ENCODE measurements at places on chromosomes 16 and 17.

GRCh38 chr16:68948230-68948910 is 105.0 kb downstream of the TANGO6 start:
- DNase-seq = no peak

DNA sequence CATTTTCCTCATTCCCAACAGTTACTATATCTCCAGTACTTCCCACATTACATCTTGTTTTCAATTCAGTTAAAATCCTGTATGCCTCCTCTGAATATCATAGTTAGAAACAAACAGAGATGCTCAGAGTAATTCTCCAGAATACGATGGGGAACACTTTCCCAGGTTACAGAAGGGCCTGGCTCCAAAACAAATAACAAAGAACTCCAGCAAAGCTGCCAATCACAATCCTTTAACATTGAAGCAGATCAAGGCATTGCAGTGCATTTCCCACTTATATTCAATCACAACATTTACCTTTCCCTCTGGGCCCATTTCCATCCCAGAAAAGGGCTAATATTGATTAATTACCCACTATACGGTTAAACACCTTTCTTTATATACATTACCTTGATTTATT is 29.4 kb upstream of the PMFBP1 start:
- DNase-seq = no peak

- no peak for DNase-seq
Observed at GRCh38 chr17:77513045-77513444, 372.3 kb downstream of the SEC14L1 start.

- DNase-seq = no peak
Observed at GRCh38 chr17:61221181-61221580, 178.5 kb upstream of the TBX2 start.

DNA sequence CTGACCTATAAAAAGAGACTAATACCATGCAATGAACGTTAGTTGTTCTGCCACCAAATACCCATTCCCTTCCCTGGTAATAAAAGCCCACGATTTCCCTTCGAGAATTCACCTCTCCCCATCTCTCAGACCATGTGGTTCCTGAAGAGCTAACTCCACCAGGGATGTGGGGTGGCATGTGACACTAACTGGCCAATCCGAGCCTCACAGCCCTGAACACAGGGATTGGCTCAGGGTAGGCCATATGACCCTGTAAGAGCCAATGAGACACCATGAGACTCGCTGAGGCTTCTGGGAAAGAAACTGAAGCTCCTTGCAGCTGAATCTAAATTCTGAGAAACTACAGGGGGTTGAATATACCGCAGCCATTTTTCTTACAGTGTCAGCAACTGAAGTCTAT is 21.1 kb downstream of the HELZ start:
- no peak for DNase-seq

GRCh38 chr16:47713225-47713595 is 252.1 kb downstream of the PHKB start:
- DNase-seq = no peak

GRCh38 chr17:22669721-22670120 is 977.4 kb downstream of the KCNJ18 start:
- no peak for DNase-seq

GRCh38 chr17:7687908-7688807 is at the start of gene WRAP53:
Gene WRAP53, plus strand, starts transcription at chr17:7688477. Its CDS starts 172 bp downstream, at chr17:7688649.
- DNase-seq = peak; percentile 94

DNA sequence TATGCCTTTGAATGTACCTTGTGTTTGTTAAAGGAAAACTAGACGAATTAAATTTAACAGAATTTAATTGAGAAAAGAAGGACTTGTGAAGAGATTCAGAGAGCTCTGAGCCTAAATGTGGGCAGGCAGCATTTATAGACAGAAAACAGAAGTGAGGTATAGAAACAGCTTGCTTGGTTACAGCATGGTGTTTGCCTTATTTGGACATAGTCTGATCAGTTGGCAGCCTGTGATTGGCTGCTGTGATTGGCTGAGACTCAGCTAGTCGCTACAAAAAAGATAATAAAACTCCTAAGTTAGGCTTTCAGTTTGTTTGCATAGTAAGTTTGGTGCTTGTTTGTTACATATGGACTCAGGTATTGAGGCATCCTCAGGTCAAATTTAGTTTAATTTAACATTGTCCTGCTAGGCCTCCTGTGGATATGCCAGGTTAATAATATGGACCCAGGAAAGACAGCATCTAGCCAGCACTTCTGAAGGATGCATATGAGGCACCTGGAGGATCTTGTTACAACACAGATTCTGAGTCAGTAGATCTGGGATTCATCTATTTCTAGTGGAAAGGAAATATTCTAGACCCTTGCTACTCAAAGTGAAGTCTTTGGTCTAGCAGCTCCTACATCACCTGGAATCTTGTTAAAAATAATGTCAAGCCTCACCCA is 43.4 kb downstream of the SLFN5 start:
- DNase-seq = no peak

- no peak for DNase-seq
Observed at GRCh38 chr17:37470181-37470580, 19.5 kb upstream of the DUSP14 start.

GRCh38 chr17:40556198-40556661 is 9.0 kb downstream of the CCR7 start:
- DNase-seq = no peak

DNA sequence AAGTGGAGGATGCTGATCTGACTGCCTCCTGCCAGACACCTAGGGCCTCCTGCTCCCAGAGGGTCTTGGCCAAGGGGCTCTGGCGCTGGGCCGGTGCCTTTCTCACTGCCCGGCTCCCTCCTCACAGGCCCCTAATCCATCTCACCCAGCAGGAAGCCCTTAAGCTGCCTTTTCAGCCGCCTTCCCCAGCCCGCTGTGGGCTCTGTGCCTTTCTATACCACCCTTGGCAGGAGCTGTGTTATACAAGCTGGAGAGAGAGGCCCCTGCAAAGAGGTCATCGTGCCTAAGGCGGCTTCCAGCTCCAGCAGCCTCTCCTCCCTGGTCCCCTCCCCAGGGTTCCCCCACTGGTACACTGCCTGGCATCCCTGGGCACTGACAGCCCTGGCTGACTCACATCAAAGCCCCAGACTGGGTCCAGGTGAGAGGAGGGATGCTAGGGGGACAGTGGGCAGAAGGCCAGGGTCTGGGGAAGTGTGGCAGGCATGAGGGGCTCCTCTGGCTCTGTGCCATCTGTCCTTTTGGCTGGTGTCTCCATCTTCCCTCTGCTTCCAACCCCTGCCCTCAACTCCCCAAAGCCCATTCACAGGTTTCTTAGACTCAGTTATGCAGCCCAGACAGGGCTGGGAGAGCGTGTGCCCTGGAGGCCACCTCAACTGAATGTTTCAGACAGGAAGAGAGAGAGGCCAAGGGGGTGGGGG is 15.3 kb upstream of the FZD2 start:
- DNase-seq = no peak

Data from effector CD8-positive, alpha-beta T cell (primary cell).